ENCODE measurements at places on chromosomes 12 and 14.

DNA sequence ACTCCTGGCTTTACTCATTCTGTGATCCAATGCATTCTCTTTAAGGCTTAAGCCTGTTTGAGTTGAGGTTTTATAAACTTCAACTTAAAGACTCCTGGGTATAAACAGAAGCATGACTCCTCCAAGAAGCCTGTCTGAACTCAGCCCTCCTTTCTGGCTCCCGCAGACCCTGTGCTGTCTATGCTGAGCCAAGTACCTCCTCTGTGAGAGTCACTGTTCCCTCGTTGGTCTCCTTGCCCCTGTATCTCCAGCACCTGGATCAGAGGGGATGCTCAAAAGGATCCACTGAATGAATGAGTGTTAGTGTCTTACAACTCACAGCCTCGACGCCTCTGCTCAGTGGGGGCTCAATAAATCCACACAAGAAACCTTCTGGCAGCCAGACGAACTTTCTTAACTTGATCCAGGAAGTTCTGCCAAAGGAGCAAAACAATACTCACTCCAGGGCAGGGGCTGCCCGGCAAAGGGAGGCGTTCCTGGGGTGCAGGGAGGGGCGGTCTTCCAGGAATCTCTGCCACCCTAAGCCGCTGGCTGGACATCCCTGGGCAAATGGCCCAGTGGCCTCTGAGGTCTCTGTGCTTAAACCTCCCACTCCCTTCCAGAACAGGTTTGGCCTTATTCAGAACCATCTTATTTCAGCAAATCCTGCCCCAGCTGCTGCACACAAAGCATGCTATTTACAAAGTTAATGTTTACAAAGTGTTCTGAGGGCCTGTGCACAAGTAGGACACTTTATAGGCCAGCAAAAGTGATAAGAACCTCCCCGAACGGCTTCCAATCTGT, 32.9 kb downstream of the MAP1LC3B2 start:
- no peak for DNase-seq

DNA sequence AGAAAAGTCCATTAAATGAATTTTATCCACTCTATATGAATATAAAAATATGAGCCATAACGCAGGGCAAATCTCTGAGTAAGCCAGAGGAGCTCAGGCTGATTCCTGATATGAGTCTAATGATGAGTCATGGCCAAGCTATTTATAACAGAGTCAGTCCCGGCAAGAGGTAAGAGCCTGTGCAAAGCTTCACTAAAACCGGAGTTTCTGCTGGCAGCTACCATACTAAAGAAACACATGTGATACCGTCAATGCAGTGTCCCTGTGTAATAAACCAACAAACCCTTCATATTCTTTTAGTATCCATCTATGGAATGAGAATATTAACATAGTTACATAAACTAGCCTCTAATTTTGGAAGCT, 319.4 kb downstream of the KCNC2 start:
- DNase-seq, result no peak

- no peak for DNase-seq
Measured at GRCh38 chr12:52591521-52591920, 9.7 kb downstream of the KRT72 start.

DNA sequence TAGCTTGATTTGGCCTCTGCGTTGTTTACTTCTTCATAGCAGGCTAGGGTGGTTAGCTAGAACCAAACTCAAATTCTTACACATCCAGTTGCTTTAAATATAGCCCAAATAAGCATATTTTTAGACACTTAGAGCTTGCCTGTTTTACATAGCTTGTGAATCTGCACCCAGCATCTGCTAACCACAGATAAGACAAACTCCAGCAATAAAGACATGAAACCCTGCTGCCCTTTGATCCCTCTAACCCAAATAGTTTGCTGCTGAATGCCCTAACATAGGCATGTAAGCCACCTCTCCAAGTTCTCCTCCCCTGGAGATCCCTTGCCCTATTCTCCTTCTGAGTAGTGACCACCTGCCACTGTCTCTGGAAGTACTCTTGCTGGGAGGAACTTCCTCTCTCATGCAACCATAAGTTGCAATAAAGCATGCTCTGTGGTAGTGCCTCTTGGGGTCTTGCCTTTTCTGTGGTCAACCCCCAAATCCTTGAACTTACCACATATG, 185.6 kb downstream of the TMEM117 start:
- no peak for DNase-seq

DNA sequence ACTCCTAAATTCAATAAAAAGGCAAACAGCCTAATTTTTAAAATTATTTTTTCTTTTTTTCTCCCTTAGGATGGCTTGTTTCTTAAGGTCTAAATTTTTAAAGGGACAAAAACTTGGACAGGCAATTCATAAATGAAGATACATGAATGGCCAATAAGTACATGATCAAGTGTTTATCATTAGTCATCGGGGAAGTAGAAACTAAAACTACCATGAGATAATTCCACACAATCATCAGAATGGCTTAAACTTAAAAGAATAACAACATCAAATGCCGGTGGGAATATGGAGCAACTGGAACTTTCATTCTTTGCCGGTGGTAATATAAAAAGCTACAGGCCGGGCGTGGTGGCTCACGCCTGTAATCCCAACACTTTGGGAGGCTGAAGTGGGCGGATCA, 29.1 kb downstream of the MOK start:
- no peak for DNase-seq

DNA sequence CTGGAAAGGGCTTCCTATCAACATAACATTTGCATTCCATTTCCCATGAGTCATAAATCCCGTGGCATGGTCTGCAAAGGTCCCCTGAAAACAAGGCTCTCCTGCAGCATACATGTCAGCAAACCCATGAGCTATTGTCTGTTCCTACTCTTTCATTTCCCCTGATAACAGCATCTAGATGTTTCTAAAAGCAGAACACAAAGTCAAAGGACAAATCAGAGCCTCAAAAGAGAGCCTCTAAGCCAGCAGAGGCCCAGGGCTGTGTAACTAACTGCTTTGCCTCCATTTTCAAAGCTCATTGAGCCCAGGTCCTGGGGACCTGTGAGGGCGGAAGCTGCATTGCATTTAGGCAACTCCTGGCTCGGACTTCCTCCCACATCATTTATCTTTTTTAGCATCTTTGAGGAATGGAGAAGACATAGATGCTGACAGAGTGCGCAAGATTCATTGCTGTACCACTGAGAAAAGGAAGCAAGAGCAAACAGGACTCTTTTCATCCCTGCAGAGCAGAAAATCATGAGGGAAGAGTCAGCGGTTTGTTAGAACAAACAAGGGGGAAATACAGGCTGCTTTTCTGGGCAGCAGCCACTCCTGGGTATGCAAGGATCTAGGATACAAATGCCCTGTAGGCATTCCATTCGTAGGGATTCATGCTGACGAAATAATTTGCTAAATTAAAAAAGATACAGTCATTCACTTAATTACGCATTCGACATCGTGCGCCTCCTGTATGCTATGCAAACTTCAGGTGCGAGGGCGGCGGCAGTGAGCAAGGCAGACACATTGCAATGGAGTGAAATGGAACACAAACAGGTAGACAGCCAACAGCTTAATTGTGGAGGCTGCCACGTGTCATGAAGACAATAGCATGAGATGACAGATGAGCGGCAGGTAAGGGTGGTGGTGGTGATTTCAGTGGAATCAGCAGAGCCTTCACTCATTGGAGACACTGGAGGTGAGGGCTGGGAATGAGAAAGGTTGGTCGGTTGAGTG, 131.0 kb downstream of the TMEM132D start:
- no peak for DNase-seq

DNA sequence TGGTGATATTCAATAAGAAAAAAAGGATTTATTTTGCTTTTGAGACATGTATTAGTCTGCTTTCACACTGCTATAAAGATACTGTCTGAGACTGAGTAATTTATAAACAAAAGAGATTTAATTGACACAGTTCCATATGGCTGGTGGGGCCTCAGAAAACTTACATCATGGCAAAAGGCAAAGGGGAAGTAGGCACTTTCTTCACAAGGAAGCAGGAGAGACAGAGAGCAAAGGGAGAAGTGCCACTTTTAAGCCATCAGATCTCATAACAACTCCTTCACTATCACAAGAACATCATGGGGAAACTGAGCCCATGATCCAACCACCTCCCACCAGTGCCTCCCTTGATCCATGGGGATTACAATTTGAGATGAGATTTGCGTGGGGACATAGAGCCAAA, 43.9 kb downstream of the BHLHE41 start:
- DNase-seq, result no peak

- DNase-seq, result no peak
Measured at GRCh38 chr14:33335366-33335765, 396.7 kb downstream of the NPAS3 start.

GRCh38 chr12:105539735-105540134, 209.2 kb downstream of the C12orf75 start:
- no peak for DNase-seq

- no peak for DNase-seq
Measured at GRCh38 chr12:91142221-91142631, 30.9 kb upstream of the LUM start.

GRCh38 chr14:34027990-34028495, 77.2 kb upstream of the EGLN3 start:
- no peak for DNase-seq

GRCh38 chr12:29644536-29645162, 139.1 kb downstream of the TMTC1 start:
- DNase-seq, result no peak

- DNase-seq, result no peak
Measured at GRCh38 chr14:88142997-88143396, 138.1 kb downstream of the GPR65 start.

DNA sequence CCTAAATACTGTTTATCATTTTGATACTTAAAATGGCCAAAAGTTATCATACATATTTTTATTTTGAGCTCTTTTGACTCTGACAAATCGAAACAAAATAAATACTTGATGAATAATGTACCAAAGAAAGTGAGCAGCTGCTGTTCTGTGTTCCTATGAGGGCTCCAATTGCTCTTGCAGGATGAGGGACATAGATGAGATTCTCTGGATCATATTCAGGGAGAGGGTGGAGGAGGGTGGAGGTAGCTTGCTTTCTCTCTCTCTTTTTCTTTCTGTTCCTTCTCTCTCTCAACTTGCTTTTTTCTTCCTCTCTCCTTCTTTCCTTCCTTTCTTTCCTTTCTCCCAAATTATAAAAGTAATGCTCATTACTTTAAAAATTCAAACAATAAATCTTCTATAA, 8.9 kb upstream of the MYH7 start:
- DNase-seq, result no peak

Data from activated gamma-delta T cell (primary cell).